ENCODE measurements at places on chromosomes 1 and 21.

DNA sequence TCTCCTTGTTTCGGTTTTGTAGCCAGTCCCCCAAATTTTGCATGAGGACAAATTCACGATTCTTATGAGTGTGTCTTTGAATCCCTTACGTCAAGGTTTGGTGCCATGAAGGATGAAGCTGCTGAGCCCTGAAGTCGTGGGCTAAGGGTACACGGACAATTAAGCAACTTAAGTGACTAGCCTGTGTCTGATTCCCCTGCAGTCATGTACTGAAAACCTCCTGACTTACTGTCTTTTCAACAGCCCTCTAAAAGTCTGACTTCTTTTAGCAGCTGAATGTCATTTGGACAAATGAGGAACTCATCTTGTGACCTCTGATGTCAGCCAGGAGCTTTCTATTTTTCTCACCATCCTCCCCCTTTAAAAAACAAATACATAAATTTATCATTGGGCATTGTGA, 27.1 kb upstream of the C1orf105 start:
- DNase-seq, result no peak

- DNase-seq, result no peak
Measured at GRCh38 chr1:243508303-243508713, 252.5 kb downstream of the SDCCAG8 start.

DNA sequence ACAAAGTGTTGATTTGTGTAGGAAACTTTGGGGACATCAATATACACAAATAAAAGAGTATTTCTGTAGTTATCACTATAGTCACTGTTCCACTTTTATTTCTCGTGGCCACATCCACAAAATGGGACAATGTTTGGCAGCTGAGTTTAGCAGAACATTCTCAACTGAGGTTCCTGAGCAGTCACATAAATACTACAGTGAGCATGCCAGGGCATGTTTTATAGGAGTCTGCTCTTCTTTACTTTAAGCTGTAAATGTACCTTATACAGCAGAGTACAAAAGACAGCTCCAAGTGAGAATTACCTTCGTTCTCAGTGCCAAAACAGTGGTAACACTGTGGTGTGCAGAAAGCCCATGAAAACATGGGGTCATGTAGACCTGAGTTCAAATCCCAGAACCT, 5.0 kb downstream of the BTG3 start:
- no peak for DNase-seq

GRCh38 chr1:31166462-31166861, 73.2 kb downstream of the NKAIN1 start:
- no peak for DNase-seq

DNA sequence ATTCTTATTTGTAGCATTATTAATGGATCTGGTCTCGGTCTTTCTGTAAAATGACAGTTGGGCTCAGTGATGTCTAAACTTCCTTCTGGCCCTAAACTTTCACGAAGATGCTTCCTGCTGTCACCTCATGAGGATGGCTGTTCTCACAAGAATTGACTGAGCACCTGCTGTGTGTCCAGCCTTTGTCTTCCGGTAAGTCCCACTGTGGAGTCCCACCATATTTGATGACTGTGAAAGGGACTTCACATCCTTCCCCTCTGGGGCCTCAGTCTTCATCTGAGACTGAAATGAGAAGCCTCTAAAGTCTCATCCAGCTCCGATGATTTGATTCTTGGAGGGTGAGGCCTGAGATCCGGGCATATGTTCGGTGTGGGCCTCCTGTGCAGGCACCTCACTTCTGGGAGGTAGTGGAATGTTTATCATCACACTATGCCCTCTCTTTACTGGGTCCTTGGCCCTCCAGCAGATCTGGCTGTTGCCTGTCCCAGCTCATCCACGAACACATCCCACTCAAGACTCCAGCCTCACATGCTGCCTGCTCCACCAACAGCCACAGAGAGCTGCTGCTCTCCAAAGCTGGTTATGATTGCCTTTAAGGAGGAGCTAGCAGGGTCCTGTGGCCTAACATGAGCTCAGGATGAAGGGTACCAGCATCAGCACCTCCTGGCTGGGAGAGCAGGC, 95.8 kb downstream of the KCNN3 start:
- DNase-seq, result no peak

DNA sequence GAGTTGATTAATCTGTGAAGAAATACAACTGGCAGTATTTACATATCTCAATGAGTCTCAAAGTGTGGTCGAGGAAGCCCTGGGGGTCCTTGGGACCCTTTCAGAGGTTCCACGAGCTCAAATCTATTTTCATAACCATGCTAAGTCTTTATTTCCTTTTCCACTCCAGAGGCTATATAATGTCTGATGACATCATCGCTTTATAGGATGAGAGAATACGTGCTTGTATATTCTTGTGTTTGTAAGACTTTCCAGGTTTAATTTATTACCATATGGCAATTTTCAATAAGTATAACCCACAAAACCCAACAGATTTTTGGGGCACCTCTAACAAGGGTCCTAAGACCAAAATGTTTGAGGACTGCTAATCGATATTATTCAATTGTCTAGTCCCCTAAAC, 1.4 kb upstream of the SLC19A2 start:
- no peak for DNase-seq

GRCh38 chr1:76833856-76834255, 33.4 kb upstream of the ST6GALNAC5 start:
- no peak for DNase-seq

- no peak for DNase-seq
Measured at GRCh38 chr1:5367306-5367705, 624.9 kb downstream of the NPHP4 start.

DNA sequence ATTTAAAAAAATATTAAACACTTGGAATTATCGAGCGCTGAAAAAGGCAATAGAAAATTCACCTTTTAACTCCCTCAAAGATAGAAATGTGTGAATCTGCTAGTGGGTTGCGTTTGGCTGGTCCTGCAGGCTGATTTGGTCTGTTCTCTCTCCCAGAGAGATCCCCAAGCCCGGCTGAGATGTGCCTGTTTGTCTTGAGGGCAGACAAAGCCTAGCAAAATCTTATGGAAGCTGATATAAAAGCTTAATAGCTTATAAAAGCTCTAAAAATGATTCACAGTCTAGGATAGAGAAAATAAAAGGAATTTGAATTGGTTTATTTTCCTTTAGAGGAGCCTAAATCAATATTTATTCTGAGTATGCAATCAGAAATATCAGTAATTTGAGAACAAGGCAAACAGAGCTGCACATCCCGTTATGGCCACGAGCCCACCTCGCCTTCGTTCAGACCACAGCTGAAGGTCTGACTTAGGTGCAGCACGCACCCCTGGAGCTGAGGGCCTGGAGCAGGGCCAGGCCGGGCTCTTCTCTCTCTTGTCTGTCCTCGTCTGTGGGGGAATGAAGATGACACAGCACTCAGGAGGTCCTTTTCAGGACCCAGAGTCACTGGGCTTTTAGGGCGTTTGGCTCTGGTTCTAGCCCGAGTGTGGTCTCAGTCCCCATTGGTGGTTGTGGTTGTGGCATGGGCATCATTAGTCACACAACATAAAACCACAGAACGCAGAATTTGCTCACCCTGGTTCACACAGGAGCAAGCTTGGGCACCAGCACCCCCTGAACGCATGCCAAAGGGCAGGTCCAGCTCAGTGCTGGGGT, 18.6 kb downstream of the PDE9A start:
- no peak for DNase-seq

DNA sequence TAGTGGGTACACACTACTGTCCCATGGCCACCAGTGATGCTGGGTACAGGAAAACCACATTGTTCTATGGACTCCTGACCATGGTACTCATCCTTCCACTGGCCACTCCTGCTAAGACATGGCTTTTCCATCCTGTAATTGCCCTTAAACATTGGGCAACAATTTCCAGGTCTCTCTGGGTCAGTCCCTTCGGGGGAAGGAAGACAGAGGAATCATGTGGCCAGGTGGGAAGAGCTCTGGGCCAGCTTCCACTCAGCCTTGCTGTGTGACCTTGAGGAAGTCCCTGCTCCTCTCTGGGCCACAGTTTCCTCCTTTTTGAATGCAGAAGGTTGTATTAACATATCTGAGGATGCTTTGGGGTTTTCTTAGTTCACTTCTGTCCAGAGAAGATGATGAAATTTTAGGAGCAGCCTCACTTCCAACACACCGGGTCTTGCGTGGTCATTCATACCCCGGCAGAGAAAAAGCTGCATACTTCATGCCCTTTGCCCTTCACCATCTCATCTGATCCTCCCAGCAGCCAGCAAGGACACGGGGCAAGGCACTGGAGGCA, 50.8 kb downstream of the SRRM1 start:
- DNase-seq, result no peak

DNA sequence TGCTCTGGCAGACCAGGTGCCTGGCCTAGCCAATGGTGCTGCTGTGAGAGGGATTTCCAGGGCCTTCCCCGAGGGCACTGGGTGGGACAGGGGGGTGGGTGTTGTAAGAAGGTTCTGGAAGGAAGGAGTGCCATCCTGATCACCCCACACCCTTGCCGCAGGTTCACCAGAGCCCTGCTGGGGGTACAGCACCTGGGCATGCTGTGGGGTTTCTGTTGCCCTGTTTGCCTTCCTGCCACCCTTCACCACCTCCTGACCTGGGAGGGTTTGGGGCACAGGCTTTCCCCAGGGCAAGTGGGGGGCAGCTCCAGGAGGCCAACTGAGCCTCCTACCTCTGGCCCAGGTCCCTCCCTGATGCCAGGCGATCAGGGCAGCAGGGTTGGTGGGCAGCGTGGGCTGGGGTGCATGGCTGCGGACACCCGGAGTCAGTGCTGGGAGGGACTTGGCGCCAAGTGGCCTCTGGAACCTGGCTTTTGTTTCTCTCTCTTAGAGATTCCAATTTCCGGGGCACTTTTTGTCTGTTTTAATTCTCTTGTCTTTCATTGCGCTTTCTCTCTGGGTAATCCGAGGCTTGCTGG, 318.8 kb downstream of the PTPRU start:
- DNase-seq, result no peak

GRCh38 chr21:27154451-27155129, 187.7 kb upstream of the ADAMTS5 start:
- DNase-seq, result no peak

DNA sequence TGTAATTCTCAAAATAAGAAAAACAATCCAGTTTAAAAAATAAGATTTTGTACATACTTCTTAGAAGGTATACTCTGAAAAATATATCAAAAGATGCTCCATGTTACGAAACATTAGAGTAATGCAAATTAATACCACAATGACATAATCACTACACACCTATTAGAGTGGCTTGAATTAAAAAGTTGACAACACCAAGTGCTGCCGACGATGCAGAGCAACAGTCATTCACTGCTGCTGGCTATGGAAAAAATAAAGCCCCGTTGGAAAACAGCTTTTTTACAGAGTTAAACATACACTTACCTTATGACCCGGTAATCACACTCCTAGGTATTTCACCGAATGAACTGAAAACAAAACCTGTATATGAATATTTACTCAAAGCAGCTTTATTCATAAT, 14.8 kb downstream of the COA6 start:
- DNase-seq, result no peak

GRCh38 chr1:93501829-93502369, 54.0 kb downstream of the FNBP1L start:
- DNase-seq, result no peak

DNA sequence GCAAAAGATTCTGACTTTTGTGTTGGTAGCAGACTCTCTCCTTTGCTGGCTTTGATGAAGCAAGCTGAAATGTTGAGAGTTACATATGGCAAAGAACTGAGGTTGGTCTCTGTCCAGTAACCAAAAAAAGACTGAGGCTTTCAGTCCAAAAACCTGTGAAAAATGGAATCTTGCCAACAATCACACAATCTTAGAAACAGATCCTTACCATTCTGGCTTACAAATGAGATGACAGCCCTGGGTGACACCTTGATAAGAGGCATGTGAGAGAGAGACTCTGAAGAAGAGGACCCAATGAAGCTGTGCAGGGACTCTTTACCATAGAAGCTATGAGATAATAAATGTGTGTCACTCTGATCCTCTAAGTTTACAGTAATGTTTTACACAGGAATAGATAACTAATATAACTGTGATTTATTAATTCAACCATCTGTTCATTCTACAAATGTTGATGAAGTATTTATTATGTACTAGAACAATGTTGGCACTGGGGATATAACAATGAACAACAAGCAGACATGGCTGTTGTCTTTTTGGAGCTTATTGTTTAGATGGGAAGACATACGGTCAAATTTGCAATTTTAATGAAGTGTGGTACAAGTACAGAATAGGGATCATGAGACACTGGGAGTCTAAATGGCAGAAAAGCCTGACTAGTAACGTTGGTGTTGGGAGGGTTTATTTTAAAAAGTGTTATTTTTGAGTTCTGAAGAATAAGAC, 251.0 kb downstream of the OLFM3 start:
- DNase-seq, result no peak

- DNase-seq, result no peak
Measured at GRCh38 chr1:201740086-201740541, 88.8 kb upstream of the IPO9 start.

DNA sequence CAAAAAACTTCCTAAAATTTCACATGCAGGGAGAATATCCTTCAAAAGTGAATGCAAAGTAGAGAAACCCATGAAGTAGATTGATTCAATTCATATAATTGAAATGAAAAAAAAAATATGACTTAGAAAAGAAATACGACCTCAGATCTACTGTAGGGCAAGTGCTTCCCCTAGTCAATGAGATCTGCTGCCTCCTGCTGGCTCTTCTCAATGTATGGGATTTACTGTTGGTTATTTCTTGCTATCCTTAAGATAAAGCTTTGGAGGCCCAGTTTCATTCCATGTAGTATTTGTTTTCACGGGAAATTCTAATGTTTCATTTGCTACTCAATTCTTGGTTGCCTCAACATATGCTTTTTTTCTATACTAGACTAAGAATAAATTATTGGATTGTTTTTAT, 46.2 kb downstream of the ZNF648 start:
- DNase-seq, result no peak
